AG09309 (cell line): ENCODE measurements at places on chromosomes 1 and 21.

DNA sequence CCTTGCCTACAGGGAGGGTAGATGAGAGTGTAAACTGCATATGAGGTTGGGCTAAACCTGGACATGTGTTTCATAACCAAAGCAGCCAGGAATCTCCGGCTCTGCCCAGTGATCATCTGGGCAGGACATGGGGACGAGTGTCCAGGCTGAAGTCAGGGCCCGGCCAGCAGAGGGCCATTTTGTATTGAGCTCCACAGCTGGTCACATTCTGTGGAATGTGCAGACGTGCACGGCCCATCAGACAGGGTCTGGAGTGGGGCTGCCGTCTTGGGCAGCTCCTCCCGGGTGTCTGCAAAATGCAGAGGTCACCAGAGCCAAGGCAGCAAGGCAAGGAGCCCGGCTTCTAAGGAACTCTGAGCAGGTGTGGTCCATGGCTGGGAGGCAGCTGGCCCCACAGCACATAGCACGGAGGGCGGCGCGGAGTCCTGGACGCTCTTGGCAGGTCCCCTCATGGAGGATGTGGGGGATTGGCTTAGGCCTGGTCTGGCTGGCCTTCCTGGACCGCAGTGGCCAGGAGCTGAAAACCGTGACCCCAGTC lies 6.2 kb downstream of the LRRC3 start:
- no peak for DNase-seq

DNA sequence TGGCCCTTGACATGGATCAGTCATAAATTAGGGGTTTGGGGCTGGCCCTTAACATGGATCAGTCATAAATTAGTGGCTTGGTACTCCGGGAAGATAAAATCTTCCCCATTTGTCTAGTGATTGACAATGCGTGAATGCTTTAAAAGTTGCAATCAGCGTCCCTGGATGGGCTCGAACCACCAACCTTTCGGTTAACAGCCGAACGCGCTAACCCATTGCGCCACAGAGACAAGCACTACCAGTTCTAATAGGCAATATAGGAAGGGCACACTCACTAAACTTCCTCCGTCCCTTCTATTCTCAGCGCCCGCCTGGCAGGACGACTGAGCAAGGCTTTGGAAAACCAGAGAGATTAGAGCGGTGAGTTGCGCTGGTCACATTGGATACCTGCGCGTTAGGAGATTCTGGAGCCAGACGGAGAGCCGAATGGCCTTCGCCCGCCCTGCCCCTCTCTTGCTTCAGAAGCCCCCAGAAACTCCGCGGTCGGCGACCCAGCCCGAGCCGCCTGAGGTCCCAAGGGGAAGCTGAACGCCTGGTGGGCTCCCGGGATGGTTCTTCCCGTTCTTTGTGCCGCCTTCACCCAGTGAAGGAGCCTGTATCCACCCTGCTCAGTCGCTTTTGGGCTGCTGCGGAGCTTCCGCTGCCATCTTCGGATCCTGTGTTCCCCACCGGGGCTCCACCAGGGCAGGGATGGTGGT lies 235.9 kb downstream of the FAM72C start:
- DNase-seq = no peak

DNA sequence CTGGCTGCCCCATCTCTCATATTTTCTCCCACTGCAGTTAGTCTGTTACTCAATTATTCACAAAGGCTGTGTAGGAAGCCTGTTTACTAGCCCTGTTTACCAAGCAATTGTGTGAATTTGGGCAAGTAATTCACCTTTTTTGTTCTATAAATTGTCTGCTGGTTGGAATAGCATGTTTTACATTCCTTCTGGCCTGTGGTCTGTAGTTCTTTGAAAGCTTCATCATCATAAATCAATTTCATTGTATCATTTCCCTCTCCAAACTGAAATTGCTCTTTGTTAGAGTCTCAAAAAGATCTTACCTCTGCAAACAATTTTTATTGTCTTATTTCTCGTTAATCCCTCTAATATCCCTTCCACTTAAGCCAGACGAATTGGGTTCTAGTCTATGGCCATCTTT lies 1059.5 kb upstream of the ADGRL4 start:
- DNase-seq = no peak

GRCh38 chr1:210001751-210002150 lies 63.7 kb downstream of the SYT14 start:
- no peak for DNase-seq

- no peak for DNase-seq
Measured at GRCh38 chr1:167104256-167104633, 10.4 kb downstream of the STYXL2 start.

- no peak for DNase-seq
Measured at GRCh38 chr1:36419569-36419968, 21.9 kb upstream of the LSM10 start.

DNA sequence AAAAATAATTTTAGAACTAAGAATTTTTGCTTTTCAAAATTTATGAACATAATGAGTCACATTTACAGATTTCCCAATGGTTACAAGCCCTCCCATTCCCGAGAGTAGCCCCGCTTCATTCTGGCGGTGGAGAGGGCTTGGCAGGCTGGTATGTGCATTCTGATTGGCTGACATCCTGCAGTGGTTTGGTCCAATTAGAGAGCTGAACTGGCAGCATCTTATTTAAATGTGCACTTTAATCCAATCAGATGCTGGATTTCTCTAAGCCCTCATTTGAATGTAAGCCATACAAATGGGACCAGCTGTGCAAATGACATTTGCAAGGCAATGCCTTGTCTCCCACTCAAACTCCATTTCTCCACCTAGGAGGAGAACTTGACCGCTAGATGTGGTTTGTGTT lies 18.0 kb upstream of the TRIM17 start:
- DNase-seq = no peak

GRCh38 chr1:115496904-115497527 lies 144.8 kb upstream of the VANGL1 start:
- peak; percentile 45 for DNase-seq

- no peak for DNase-seq
Measured at GRCh38 chr21:28193189-28193588, 799.5 kb downstream of the LTN1 start.

- DNase-seq = no peak
Measured at GRCh38 chr1:54950006-54950368, 30.4 kb upstream of the TMEM61 start.

DNA sequence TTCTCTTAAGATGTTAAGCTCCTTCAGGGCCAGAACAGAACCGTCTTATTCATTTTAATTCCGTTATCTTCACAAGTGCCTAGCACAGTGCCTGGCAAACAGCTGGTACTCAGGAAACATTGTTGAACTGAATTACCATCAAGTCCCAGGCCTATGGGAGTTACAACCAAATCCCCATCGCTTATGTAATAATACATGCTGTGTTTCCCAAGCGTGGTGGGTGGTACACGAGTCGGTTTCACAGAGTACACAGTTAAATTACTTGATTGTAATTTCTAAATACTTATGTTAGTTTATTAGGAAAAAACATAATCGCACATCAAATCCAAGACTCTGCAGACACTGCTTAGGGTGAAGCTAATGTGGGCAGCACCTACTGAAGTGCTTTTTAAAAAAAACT lies 1.0 kb downstream of the ANGEL2 start:
- no peak for DNase-seq

DNA sequence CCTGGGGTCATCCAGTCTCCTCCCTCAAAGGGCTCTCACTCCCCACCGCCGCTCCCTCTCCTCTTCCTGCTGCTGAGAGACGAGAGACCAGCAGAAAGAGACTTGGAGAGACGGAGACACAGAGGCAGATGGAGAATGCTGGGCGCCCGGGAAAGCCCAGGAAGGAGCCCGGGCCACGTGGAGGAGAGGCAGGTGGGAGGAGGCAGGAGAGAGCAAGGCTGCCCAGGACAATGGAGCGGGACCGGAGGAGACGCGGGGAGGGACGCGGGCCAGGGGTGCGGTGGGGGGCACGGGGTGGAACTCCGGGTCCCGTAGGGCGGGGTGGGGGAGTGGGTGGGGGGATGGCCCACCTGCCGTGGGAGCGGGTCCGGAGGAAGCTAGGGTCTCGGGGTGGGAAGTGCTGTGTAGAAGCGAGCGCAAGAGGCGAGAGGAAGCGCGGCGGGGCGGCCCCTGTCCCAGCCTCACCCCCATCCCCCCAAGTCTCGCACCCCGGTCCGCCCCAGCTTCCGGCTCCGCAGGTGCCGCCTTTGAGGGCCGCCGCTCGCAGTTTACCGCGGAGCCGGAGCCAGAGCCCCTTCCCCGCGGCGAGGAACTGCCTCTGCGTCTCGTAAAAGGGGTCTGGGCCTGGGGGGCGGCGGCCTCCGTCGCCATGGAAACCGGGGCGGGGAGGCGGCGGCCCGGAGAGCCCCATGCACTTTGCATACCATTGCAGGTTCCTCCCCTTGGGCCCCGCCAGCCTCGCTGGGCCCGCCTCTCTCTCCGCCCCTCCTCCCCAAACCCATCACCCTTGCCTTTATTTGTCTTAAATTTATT lies 11.7 kb upstream of the EPHA2 start:
- no peak for DNase-seq

- no peak for DNase-seq
Measured at GRCh38 chr1:198741744-198742143, 102.9 kb downstream of the PTPRC start.

- no peak for DNase-seq
Measured at GRCh38 chr1:209207126-209207700, 376.3 kb upstream of the CAMK1G start.

DNA sequence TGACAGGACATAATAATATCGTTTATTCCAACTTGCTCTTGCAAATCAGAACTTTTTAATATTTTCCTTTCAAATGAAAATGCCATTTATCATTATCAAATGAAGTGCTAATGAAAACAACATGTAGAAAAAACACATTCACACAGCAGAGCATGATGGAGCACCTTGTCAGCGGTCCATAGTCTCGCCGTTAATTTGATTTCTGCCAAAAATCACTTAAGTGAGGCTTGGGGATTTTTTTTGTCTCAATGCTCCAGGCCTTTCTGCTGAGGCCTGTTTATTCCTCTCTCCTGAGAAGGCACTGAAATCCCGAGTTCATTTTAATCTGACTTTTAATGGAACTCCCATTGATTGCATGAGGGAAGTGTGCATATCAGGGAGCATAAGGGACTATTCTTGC lies 122.5 kb downstream of the ELAVL4 start:
- no peak for DNase-seq

DNA sequence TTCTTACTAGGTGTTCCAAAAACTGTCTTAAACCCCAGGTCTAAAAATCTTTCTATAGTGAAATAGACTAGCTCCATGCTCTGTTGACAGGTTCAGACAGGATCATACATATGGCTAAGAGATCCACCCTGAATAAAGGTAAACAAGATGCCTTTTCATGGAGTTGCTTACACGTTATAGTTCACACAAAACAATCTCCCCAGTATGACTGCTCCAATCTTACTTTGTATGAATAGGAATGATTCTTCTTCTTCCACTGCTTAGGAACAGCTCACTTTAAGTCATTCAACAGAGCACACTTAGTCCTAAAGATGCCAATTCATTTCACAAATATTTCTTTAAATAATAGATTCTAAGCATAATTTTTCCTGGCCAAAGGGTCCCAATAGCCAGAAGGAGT lies 16.0 kb downstream of the ELK4 start:
- DNase-seq = no peak

DNA sequence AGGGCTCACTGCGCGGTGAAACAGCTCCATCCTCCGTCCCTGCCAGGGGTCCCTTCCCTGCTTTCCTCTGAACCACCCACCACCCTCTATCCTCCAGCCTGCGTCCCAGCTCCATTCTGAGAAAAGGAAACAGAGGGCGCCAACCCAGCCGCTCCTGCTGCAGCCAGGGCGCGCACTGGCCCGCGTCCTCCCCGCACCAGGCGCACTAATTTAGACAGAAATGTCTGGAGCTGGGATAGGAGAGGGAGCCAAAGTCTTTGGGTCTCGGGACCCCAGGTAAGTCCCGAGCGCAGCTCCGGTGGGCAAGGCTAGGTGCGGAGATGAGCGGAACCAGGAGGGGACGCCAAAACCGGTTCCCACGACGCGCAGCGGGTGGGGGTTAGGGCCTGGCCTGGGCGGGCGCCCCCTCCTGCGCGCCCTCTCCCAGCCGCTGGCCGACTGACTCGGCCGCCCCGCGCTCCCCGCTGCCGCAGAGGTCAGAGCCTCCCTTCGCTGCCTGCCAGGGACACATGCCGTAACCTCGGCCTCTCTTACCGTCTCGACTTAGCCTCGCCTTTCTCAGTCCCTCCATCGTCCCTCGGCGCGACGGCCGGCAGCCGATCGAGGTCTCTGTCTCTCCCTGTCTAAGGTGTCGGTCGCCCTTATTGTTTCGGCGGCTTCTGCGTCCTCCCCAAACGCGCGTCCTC lies 2.0 kb downstream of the CAMK2N1 start:
- no peak for DNase-seq

DNA sequence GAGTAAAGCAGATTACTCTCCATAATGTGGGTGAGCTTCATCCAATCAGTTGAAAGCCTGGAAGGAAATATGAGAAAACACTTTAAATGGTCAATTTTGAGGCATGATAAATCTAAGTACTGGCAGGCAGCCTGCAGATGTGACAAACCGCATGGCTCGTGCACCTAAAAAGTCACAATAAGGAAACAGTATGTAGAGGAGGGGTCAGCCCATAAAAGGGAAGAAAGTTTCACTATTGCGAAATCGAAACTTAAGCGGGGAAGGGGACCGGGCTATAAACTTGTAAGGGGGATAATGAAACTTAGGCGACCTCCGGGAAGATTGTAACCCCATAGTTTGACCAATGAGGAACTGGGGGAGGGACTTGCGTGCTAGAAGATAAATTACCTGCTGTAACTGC lies 109.8 kb downstream of the PLPPR4 start:
- no peak for DNase-seq

DNA sequence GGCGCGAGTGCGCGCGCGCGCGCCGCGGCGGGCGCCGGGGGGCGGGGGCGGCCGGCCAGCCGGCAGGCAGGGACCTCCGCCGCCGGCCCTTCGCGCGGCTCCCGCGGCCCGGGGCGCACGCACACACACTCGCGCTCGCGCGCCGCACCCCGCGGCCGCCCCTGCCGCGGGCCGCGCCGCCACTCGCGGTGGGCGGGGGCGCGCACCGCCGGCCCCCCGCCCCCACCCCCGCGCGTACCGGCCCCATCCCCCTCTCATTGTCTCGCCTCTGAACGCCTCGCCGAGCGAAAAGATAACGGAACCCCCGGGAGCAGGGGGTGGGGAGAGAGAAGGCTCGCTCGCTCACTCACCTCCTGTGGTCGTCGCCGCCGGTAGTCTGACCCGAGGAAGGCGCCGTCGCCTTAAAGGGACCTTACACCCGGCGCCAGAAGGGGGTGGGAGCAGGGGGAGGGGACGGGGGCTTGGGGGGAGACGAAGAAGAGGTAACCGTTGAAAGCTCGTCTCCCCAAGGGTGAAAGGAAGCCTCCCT lies 428 bp downstream of the POGZ start:
- no peak for DNase-seq
